ENCODE measurements at places on chromosomes 7 and 10.

- no peak for DNase-seq
Measured at GRCh38 chr10:100733329-100733728, 12.1 kb upstream of the PAX2 start.

- no peak for DNase-seq
Measured at GRCh38 chr7:84144935-84145334, 49.7 kb downstream of the SEMA3A start.

- DNase-seq: no peak
Measured at GRCh38 chr7:106681815-106682495, 21.0 kb upstream of the CCDC71L start.

GRCh38 chr7:128811631-128812430, 18.4 kb upstream of the FLNC start:
- DNase-seq: no peak

DNA sequence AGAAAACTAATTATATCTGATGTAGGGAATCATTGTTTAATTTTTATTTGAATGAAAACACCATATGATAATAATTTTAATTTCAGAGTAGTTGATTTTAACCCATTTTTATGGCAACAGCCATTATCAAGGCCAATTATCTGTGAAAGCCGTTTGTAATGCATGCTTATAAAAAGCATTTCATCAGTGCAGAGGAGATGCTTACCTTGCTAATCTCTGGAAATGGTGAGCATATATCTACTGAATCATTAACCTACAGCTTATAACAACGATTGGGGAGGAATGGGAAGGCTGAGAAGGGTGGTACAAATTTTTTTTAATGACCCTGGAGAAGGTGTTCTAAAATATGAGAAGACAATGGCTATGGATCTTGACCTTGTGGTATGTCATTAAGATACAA, 235.6 kb downstream of the DGKB start:
- DNase-seq: no peak

DNA sequence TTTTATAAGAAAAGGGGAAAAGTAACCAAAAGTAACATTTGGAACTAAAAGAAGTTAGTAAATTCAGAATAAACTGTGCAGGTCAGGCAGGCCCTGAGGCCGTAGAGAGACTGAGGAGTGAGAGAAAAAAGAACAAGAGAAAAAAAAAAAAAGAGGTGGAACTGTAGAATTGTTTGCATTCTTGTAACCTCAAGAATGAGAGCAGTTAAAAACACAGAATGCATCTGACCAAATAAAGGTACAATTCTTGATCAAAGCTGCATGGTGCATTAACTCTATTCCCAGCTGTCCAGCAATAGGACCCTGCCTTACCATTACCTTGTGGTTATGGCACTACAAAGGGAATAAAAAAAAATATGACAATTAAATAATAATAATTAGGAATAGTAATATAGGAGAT, 170.1 kb upstream of the SEMA3A start:
- no peak for DNase-seq

Data from C1 segment of cervical spinal cord (tissue), 14 donors.